ENCODE measurements at places on chromosomes 11 and 22.

- no peak for DNase-seq
These were observed 59.5 kb downstream of the LINC01488 start for GRCh38 chr11:69541001-69541285.

- DNase-seq: no peak
These were observed 30.8 kb downstream of the ST14 start for GRCh38 chr11:130190371-130190881.

DNA sequence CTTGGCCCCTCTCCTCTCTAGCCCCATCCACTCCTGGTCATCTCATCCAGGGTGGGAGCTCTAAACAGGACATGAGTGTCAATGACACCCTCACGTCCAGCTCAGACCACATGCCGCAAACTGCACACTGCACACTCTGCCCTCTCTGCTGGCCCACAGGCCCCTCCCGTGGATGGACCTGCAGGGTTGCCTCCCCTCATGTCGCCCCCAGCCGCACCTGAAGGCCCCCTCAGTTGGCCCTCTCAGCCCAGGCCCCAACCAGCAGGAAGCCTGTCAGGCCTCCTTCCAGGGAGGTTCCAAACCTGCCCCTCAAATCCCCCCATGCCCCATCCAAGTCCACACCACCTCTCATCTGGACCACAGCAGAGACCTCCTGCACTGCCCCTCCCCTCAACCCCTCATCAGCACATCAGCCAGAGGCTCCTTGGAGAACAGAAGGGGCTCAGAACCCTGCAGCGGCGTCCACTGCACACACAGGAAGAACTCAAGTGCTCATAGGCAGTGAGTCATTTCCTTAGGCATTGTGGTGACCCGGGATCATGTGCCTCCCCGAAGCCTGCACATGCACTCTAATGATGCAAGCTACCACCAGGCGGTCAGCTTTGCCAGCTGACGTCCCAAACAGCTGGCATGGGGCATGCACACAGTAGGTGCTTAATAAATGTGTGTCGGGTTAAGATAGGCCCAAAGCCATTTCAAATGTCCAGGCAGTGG lies 12.9 kb upstream of the CDKN1C start:
- peak; percentile 88 for DNase-seq

DNA sequence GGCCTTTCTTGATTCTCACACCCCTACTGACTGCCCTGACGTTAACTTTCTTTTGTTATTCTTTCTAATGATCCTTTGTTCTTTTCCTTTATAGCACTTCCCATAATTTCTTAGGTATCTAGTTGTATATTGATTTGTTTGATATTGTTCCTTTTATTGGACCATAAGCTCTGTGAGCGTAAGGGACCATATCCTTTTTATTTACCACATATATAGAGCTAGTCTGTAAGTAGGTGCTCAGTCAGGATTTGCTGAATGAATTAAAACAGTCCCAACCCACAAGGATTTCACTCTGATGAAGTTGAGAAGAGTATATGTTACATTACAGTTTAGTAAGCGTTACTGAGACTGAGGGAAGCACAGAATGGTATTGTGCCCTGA lies 68.8 kb downstream of the EMSY start:
- no peak for DNase-seq

DNA sequence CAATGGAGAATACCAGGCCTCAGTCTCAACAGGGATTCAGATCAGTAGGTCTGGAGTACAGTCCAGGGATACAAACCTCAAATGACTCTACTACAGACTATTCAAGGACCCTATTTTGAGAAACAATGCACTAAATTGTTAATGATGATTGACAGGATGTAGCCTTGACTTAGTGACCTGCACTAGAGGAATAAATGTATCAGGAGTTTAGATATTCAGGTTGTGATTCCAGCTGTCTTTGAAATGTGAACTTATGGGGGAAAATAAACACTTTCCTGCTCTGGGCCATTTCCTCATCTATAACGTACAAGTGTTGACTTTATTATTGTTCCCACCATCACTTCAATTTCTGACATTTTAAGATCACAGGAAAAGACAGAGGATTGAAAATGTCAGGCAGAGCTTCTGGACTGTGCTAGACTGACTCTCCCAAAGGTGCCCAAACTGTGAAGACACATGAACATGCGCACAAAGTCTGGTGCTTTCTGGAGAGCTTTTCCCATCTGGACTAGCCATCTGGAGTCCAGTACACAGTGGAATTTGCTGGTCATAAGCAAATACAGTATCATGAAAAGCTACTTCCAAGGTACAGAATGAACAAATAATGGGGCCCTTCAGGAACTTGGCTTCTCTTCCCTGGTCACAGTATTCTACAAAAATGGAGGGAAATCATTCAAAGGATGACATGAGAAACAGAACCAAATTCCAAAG lies 110.4 kb downstream of the USP35 start:
- DNase-seq: peak; percentile 78

- DNase-seq: no peak
These were observed 71.5 kb downstream of the CYTH4 start for GRCh38 chr22:37353839-37354238.
